ENCODE measurements at places on chromosomes 13 and 19.

DNA sequence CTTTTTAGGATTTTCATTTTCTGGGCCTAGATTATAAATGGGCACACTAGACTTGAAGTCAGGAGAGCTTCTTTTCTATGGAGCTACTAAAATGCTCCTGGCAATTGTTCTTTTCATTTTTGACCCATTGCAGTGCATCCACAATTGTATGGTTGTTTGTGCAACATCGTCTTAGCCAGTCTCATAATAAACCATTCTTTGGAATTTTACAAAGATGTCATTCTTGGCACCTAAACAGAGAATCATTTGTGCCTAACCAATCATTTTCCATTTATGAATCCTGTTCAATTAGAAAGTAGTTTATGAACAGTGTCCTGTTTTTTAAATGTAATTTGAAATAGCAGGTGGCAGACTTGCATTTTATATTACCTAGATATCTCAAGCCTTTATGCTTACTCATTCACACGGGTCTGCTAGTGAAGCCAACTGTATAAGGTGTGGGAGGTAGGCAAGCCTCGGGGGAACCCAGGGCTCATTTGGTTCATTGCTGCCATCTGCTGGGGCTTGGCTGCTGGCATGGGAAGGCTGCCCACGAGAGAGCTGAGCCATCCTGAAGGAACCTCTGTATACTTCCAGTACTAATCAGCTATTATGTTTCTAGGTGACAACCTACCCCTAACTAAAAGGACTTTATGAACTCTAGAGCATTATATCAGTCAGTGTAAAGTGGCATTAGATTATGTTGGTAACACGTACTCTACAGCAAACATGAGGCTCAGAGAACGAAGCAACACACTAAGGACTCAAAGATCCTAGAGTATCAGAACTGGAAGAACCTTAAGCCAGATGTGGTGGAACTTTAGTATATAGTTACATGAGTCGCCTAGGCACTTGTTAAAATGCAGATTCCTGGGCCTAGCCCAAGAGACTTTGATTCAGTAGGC, 60.0 kb downstream of the TPT1 start:
- peak; percentile 35 for DNase-seq

DNA sequence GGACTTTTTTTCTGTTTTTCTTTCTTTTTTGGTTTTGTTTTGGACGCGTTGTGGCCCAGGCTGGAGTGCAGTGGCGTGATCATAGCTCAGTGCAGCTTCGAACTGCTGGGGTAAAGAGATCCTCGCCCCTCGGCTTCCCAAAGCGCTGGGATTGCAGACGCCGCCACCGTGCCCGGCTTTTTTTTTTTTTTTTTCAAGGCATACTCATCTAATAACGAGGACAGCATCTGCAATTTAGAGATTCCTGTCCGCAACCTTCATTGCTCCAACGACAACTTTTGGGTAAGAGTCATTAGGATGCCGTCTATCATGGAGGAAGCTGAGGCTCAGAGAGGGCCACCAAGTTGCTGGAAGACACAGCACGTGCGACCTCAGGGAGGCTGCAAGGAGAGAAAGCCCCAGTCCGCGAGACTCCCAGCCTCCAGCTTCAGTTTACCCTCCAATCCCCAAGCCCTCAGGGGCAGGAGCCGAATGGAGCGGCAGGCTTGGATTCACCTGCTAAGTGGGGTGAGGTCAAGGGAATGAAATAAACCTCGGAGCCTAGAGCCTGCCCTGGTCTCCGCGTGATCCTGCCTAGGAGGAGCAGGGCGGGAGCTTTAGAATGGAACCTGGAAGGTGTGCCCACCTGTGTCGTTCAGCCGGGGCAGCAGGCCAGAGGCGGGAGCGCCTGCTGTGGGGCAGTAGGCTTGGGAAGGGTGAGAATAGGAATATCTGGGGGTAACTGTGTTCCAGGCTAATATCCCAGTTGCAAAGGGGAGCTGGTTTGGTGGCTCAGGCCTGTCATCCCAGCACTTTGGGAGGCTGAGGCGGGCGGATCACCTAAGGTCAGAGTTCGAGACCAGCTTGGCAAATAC, 676 bp upstream of the POLRMT start:
- no peak for DNase-seq

GRCh38 chr19:13401388-13401787, 104.9 kb downstream of the CACNA1A start:
- DNase-seq, result no peak

DNA sequence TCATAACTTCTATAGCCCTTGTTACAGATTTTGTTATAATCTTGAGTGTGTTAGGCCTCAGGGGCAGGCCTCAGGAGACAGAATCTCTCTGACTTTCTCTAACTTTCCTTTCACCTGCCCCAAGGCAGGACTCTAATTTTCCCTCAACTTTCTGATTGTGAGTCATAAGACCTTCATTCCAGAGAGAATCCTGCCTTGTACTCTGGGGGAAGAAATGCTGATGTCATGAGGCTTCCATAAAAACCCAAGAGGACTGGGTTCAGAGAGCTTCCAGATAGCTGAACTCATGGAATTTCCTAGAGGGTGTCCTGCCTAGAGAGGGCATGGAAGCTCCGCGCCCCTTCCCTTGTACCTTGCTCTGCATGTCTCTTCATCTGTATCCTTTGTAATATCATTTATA, 5.3 kb upstream of the KBTBD6 start:
- DNase-seq, result no peak

GRCh38 chr13:46178821-46179220, 3.2 kb downstream of the LCP1 start:
- no peak for DNase-seq

DNA sequence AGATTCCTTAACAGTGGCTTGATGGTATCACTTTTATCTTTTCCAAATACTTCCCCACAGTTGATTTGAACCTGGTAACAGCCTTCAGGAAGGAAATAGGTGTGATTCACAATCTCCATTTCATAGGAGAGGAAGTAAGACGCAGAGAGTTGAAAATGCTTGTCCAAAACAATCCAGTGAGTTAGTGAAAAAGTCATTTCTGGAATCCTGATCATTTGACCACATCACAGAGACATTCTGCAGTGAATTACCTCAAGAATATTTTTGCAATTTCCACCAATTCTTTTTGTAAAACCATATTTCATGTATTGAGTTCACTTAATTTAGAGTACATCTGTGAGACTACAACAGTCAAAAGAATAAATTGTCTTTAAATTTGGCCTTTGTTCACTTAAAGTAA, 292.8 kb downstream of the DCLK1 start:
- DNase-seq, result no peak
